ENCODE measurements at places on chromosomes 2 and 18.

GRCh38 chr2:68765739-68766375 is 31.2 kb downstream of the ARHGAP25 start:
- no peak for DNase-seq

DNA sequence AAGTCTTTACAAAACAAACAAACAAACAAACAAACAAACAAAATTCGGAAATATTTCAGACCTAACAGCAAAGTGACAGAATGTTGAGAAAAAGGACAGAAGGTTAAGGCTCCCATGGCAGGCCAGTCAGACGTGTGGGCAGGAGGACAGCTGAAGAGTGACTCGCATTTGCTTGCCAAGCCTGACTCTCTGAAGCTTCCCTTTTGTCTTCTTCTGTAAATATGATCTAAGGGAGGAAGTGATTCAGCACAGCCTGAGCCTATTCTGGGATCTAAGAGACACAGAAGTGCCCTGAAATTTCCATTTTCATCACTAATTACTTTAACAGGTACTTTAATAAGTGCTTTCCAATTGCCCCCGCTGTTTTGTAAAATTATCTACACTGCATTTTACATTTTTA is 134.0 kb upstream of the LYPD1 start:
- peak; percentile 64 for DNase-seq

DNA sequence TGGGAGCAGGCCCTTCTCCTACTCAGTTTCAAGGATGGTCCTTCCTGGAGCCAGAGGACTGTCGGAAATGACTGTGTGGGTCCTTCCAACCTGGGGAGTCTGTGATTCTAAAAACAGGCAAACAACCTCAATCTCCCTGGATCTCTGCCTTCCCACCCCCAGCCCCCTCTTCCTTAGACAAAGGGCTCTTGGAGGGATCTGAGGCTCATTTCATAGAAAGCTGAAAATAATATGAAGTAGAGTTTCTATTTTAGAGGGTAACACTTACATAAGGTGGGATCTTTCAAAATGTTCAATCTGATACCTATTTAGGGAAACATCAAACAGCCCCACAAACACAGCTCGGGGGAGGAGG is 69.4 kb downstream of the RHOB start:
- no peak for DNase-seq

GRCh38 chr2:24214880-24215279 is 40.0 kb downstream of the FAM228A start:
- no peak for DNase-seq
